NCI-H1092 treated with DMSO at 0.1 percent for 48 hours (cell line): ENCODE measurements at places on chromosomes 6 and 20.

GRCh38 chr20:52614051-52614863 is 357.9 kb upstream of the TSHZ2 start:
- no peak for DNase-seq

DNA sequence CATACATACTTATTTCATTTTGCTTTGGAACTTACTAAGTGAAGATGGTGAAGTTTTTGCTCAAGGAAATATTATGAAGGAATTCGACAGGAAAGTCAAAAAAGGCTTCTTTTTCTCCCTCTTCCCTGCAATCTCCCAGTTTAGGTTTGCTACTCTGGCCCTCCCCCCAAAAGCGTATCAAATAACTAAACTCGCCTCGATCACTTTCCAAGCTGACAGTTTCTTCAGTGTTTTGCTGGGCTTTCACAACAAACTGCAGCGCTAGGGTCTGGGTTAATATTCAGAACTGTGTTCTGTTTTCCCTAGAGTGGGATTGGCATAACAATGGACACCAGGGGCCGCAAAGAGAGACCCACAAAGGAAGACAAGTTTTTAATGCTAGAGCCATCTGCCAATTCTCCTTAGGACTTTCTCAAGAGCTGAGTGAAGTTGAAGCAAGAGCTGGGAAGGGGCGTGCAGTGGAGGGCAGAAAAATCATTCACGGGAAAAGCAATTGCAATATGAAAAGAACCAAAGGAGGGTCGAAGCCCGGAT is 57.8 kb downstream of the ATP9A start:
- no peak for DNase-seq

GRCh38 chr6:37530297-37530696 is 30.6 kb upstream of the CCDC167 start:
- DNase-seq = no peak

DNA sequence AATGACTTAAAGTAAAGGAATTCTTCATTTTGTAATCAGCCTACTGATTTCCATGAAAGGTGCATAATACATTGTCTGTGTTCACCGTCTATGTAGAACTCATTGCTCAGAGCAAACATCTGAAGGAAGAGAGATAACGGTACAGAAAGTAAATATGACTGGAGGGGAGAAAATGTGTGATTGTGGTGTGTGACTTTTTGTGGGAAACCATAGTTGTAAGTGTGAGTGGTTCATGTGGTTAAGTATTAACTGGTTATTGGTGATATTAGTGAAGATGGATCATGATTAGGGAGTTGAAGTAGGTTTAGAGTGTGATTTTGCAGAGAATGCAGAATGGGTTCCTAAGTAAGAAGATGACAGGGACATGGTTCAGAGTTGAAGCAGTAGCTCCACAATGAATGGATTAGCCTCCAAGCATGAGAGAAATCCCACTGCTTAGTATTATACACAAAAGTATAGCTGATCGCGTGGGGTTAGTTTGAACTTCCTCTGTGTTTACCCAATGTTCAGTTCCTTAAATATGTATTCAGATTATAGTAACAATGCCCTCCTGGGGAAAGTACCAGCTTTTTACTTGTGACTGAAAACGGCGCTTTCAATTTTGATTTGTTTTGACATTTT is 368.9 kb downstream of the UTRN start:
- no peak for DNase-seq

DNA sequence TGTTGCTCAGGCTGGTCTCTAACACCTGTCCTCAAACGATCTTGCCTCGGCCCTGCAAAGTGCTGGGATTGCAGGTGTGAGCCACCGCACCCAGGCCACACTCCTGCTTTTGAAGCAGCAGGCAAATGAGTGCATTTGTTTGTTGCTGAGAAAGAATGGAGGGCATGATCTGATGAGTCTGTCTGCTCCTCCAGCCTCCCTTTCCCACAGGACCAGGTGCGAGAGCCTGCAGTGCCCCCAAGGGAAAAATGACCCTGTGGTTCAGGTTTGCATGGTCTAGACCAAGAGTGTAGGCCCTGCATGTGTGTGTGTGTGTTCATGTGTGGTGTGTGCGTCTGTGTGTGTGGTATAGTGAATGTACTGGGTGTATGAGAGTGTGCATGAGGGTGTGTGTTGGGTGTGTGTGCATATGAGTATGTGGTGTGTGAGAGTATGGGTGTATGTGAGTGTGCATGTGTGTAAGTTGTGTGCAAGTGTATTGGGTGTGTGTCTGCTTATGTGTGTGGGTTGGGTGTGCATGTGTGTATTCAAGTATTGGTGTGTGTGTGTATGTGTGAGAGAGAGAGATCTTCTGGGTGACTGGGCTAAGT is 22.8 kb upstream of the FOXC1 start:
- no peak for DNase-seq

GRCh38 chr20:16119909-16120308 is 453.3 kb downstream of the KIF16B start:
- DNase-seq = no peak

DNA sequence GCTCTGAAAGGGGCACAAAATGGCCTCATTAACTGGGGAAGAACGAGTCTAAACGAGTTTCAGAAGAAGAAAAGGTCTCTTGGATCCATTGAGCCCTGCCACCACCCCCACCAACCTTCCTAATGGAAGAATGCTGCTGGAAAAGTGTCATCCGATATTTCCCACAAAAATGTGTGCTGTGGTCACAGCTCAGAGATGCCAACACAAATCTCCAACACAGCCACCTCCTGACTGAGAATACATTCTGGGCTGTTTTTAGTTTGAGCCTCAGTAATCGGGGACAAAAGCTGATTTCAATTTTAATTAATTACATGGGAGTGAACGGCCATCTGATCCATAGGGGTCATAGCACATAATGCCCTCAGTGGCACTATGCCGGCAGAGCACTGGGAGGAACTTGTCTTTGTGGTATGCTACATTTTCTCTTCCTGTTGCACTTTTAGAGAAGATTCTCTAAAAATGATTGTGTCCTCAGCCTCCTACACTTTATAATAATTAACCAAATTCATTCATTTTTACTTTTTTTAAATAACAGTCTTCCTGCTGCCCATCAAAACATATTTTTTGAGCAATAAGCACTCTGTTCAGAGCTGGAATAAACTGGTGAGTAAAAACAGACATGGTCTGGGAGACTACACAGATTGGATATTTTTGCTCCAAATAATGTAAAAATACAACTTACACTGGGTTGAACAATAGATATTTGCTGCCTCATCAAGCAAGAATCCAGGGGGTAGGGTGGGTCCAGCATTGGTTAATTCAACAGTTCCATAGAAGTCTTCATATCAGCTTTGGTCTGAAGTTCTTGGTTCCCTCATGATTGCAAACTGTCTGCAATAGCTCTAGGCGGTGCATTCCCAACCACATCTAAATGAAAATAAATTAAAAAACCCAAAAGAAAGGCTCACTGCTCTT is 143.6 kb upstream of the TMEM170B start:
- DNase-seq = no peak
